ENCODE measurements at places on chromosomes 5 and 9.

DNA sequence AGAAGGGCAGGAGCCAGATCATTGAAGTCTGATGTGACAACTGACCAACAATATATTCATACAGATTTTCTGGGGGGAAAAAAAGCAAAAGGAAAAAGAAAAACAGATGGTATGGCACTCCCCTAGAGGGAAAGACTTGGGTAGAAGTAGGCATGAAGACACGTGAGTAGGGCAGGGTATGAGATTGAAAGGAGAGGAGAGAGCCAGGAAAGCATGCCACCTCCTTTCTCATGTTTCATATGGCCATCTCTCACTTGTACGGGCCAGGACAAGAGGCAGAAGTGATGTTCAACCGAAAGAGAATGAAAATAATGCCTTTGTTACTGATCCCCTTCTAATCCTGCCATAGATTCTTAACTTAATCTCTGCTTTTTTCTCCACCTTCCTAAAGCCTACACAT lies 139.0 kb upstream of the ACTBL2 start:
- DNase-seq, result no peak

DNA sequence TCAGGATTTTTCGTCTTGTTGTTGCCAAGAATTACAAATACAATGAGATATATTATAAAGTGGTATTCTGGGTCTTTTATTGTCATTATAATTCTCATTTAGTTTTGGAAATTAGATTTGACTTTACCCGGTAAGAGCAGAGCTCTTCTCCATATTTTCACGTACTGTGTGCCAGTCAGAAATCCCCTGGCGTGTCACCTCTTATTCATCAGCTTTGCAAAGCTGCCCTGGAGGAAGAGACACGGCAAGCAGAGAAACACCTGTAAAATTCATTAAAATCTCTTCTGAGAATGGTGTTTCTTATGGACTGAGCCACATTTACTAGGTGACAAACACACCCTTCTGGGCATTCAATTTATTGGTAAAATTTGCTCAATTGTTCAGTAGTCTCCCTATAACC lies 440.4 kb downstream of the HINT1 start:
- DNase-seq, result no peak

DNA sequence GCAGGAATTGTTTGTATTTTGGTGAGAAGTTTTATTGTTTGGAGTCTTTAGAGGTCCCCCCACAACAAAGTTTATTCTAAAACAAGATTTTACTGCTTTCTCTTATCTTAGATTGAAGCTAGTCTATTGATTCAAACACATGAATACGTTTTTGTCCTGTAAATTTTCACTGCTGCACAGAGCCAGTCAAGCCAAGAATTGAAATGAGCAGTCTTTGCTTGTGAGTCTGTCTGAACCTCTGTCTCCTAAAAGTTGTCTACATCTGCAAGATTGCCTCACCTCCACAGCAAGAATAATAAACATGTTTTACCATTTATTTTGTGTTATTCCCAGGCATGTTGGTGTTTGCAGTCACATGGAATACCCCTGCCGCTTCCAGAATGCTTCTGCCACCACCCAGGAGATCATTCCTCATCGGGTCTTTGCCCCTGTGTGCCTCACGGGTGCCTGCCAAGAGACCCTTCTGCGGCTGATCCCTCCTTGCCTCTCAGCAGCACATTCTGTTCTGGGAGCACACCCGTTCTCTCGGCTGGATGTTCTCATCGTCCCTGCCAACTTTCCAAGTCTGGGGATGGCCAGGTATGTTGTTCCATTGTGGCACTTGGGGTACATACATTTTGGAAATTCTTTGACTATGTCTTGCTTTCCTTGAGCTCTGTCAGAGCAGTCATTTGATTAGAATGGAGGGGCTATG lies 74.1 kb downstream of the AOPEP start:
- DNase-seq, result no peak

DNA sequence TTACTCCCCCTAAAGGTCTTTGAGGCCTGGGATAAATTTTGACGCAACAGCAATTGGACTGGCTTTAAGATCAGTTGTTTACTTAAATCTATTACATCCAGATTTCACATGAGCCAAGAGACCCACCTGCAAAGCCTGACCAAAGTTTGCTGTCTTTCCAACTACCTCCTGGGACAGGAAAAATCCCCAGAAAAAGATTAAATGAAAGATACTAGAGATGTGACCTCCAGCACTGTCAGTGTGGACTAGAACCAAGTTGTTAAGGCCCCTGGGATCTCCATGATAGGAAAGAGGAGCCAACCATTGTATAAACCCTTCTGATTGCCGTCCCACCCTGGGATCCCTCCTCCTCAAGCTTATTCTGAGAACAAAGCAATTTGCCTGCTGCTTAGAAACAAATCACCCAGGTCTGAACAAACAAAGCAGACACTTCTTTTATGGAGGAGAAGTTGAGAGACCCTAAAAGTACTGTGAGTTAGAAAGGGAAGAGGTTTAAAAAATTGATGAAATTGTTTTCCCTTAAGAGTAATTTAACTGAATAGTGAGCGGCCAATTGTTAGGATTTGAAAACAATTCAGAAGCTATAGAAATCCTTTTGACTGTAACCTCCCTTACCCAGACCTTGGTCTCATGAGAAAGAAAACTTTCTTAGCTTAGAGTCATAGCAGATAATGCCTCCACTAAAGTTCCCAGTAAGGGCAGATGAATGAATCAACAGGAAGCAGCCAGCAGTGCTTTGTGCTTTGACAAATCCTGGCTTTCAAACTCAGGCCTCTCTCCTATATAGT lies 255.2 kb downstream of the TMEM167A start:
- no peak for DNase-seq

Measured in stimulated activated CD8-positive, alpha-beta memory T cell treated with anti-CD3 and anti-CD28 coated beads, Interleukin-7, amount 100 ng/mL, for 48 hours (primary cell).